ENCODE measurements at places on chromosomes 3 and 15.

DNA sequence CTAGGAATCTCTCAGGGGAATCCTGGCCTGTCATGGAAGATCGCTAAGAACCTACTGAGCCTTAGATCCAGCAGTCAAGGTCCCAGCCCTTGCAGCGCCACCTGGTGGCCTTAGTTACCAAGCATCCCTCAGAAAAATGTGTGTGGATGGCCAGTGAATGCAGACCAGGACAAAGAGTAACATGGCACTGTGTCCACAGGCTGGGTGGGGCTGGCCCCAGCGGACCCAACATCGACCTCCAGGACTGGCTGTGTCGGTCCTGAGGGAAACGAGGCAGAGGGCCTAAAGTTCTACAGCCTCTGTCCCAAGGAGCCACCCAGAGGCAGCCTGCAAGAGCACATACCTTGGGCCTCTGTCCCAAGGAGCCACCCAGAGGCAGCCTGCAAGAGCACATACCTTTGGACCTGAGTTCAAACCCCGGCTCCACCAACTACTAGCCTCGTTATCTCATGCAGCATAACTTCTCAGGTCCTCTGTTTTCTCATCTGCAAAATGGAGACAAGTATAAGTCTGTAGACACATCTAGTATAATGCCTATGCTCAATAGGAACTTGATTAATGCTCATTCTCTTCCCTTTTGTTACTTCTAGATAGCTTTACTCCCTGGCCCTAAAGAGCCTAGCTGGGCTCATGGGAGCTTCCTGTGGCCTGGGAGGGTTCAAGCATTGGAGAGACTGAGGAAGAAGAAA lies 57.5 kb upstream of the HERC1 start:
- DNase-seq: peak; percentile 85

DNA sequence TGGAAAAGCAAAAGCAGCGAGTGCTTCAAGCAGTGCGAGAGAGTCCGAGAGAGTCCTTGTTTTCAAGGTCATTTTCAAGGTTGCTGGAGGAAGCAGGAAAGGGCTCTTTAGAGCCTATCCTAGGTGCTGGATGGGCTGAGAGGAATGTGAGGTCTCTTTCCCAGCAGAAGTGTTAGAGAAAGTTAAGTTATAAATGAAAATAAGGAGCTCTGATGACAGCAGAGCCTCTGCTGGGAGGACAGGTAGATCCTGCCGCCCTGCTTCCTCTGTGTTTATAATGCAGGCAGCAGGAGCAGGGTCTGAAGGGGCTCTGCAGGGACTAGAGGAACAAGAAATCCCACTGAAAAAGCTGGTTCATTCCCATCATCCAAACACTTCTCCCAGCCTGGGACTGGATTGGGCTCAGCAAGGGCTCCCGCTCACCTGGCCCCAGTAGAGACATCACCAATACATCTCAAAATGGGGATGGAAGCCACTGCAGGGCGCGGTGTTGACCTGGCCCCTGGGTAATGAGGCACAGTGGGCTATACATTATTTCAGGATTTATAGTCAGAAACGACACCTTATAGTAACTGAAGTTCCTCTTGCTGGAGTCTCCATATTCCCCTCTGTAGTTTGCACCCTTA lies 41.5 kb upstream of the RAB6B start:
- no peak for DNase-seq

- DNase-seq: no peak
Observed at GRCh38 chr3:147409143-147410115, at the start of gene ZIC1. ZIC1 (plus strand) TSS chr3:147409365; CDS start chr3:147410113, 748 bp downstream.

- DNase-seq: no peak
Observed at GRCh38 chr3:195155570-195156241, 115.3 kb downstream of the XXYLT1 start.

- DNase-seq: no peak
Observed at GRCh38 chr3:178735032-178735674, 198.9 kb downstream of the KCNMB2 start.

DNA sequence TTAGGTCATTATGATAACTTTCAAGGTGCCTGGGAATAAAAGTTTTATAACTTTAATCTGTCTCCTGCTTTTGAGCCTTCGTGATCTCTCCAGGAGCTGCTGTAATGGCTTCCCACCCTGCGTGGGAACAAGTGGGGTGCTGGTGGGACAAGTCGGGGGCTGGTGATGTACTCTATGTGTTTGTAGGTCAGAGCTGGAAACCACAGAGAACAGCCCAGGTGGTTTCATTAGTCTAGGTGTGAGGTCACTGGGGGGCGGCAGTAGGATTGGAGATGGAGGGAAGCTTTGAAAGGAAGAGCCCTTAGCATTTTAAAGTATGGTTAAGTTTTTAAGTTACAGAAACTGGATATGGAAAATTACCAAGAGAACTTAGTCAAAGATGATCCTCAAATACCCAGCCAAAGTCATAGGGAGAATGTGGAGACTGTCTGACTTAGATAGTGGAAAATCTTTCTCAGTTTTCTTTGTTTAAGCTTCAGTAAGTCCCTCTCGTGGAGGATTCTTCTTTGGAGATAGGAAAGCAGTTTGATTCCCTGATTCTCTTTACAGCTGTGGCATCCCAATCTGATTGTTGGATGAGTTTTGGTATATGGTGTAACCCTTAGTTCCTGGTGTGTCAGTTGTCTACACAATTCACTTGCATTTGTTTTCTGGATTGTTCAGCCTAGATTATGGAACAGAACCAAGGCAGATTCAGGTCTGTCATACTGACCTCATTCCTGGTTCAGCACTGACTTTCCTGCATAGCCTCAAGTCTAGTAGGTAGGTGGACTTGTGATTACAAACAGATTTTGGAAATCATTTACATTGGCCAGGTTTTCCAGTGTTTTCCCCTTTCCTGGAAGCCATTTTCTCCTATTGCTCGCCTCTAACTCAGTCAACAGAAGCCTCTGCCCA lies 115.6 kb downstream of the FNDC3B start:
- no peak for DNase-seq

- no peak for DNase-seq
Observed at GRCh38 chr15:65642594-65642993, 20.9 kb downstream of the SLC24A1 start.

Measured in stimulated activated CD4-positive, alpha-beta T cell treated with anti-CD3 and anti-CD28 coated beads, Interleukin-15, amount 100 ng/mL, for 24 hours (primary cell).